ENCODE measurements at places on chromosomes 4 and X. TPM values are rescaled to one million over a fixed set of nuclear protein-coding genes. Genes with fewer than 3 reads are reported as not detected.

DNA sequence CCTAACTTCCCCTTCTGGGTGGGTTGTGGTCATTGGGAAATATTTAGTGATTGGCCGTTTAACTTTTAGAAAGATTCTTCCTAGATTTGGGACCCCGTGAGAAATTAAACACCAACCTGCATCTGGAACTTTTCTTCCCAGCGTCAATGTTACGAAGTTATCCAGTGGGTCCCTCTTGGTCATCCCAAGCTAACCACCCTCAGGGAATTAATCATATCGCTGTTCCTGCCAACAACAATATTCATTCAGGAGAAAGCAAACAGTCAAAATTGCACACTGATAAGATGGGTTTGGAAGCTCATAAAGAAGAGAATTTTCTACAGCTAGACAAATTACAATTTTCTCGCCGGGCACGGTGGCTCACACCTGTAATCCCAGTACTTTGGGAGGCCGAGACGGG lies 121.2 kb upstream of the STX18 start:
- no peak for DNase-seq

DNA sequence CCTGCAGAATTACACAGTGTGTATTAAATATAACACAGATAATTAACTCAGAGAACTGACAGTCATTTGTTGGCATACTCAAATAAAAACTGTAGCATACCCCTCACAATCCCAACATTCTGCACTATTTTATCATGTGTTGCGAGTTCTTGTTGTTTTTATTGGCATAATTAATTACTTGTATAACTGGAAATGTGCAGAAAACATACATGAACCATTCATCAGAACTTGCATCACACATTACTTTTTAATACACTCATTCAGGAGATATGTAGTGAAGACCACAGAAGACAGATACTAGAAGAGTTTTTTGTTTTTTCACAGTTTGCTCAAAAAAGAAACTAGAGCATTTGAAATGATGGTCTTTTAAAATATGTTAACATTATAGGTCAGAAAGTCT lies 74.6 kb upstream of the NEIL3 start:
- DNase-seq: no peak

- no peak for DNase-seq
These were observed 118.0 kb downstream of the SLC4A4 start for GRCh38 chr4:71456841-71457240.

DNA sequence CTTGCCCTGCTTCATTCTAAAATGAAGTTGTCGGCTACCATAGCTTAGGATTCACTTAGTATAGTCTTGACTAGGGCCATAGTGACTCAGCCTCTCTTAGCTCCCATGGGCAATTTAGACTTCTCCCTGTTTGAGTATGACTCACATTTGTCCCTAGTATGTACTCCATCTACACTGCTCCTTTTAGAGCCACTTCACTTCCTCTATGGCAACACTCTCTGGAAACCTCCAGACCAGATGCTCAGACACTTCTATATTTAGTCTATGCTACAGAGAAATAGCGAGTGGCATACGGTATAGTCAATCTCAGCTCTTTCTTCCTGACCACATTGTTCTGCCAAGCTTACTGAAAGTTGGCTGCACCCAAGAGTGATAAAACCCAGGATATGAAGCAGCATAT lies 11.2 kb downstream of the MEPE start:
- no peak for DNase-seq

- DNase-seq: no peak
These were observed 24.0 kb downstream of the RASGEF1B start for GRCh38 chr4:81447566-81448229.

The AMTN gene
- not detected for total RNA-seq

The CTAG2 gene
- not detected for total RNA-seq

The AFF2 gene
- 0.80 TPM for total RNA-seq

Measured in left cardiac atrium (tissue), 4 donors.